ENCODE measurements at places on chromosomes 5 and 9.

- no peak for DNase-seq
Observed at GRCh38 chr5:164181604-164182003, 676.2 kb downstream of the MAT2B start.

DNA sequence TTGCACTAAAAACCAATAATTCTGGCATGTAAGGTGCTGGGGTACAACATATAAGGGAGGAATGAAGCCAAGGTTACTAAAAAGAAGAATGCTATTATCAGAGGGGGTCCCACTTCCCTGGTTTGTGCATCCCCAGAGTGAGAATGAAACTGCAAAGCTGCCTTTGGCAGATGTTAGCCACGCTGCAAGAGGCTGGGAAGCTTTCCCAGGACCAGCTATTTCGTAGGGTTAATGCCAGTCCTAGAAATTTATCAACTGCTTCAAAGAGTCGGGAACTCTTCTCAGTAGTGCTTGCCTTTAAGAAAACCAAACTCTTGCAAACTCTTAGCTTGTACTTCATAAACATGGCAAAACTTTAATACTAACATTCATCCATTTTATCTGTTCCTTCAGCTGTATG lies 87.5 kb upstream of the NR5A1 start:
- no peak for DNase-seq

DNA sequence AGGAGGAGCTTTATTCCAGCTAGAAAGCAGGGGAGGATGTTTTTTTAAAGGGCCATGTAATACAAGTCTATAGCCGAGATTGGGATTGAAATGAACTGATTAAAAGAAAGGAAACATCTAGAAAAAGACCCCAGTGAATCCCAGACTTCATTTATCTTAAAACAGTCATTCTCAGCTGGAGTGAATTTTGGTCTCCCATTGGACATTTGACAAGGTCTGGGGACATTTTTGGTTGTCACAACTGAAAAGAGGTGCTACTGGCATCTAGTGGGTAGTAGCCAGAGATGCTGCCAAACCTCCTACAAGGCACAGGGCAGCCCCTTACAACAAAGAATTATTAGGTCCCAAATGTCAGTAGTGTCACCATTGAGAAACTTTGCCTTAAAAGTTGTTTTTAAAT lies 16.3 kb upstream of the SPINK4 start:
- no peak for DNase-seq

- DNase-seq = no peak
Observed at GRCh38 chr5:141841378-141842180, 36.6 kb downstream of the PCDH1 start.

- DNase-seq = no peak
Observed at GRCh38 chr5:159343295-159344094, 13.2 kb upstream of the IL12B start.

DNA sequence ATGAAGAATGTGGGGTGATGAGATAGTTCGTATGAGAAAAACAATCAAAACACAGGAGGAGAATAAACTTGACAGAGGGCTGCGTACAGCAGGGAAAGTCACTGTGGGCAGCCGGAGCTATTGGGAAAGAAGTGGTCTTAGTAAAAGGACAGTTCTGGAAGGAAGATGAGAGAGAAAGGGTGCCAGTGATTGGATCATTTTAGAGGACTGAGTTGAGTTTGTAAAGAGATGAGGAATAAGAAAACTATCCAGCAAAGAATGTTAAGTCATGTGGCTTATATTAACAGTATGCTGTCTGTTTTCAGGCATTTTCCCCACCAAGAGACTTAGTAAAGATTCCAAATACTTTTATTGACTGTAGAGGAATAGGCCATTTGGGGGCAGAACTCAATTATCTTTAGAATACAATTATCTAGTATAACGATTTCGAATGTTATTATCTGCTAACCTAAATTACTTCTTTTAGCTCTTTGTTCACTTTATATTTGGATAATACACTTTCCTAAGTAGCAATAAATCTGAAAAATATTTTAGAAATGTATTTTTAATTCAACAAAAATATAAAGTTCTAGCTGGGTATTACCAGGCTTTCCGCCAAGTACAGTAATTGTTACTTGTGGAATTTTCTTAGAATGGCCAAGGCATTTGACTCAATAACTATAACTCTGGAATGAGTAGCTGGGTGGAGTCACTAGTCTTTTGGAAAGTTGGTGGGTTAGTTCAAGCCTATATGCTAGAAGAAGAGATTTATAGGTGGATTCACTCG lies 15.5 kb upstream of the LOX start:
- DNase-seq = peak; percentile 63

Data from muscle of arm (tissue), 14 donors.